Myocyte (in vitro differentiated cells): ENCODE measurements at places on chromosomes 4 and X. TPM values are rescaled to one million over a fixed set of nuclear protein-coding genes. Genes with fewer than 3 reads are reported as not detected.

Gene GUCY1B1
- 8.3 and 9.6 TPM in 2 replicates for total RNA-seq

Gene MCF2
- 0.10 and 0.91 TPM in 2 replicates for total RNA-seq

Gene ACOX3
- 24.7 and 31.7 TPM in 2 replicates for total RNA-seq

Gene FAM133A
- total RNA-seq: not detected in 2 replicates

Gene AMTN
- not detected in 2 replicates for total RNA-seq

Gene CD99
- 487 and 559 TPM in 2 replicates for total RNA-seq

Gene SYP
- total RNA-seq: 1.8 TPM in 2 replicates

Gene SLC25A53
- total RNA-seq: 3.9 and 5.3 TPM in 2 replicates

Gene SRPX
- 43.2 and 51.5 TPM in 2 replicates for total RNA-seq

Gene TLR10
- not detected in 2 replicates for total RNA-seq
